LNCaP clone FGC (cell line): ENCODE measurements at places on chromosomes 1 and 21.

- DNase-seq: peak; percentile 63
Measured at GRCh38 chr1:235417086-235417697, 50.0 kb downstream of the TBCE start.

DNA sequence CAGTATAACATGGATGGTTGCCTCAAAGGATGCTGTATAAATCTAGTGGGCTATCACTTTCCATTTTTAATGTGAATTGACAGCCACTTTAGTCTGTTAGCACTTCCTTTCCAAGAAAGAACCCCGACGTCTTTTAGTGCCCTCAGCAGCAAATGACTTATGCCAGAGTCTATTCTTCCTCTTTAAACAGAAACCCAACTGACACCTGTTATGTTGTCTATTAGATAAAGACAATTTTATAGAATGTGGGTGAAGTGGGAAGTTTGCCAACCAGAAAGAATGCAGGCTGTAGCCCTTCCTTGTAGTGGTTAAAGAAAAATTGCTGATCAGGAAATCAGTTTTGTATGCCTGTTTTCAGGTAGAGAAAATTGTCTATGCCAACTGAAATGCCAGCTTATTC lies 344.9 kb downstream of the ZNF326 start:
- no peak for DNase-seq

GRCh38 chr1:29876902-29877301 lies 640.6 kb downstream of the PTPRU start:
- DNase-seq: no peak

GRCh38 chr1:36909946-36910725 lies 124.2 kb downstream of the GRIK3 start:
- no peak for DNase-seq

DNA sequence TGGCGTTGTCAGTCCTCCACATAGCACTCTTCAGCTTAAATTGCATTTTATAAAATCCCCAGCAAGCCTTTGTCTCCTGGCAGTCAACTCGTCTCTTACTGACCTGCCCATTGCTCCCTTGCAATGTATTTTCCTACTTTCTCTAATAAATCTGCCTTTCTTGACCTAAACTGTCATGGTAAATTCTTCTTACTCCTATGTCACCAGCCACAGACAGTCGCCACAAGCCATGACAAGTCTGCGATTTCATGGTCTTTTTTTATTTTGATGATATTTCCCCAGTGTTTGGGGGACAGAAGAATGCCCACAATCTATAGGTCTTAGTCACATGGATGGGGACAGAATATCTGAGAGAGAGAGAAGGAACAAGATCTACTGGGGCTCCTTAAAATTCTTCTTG lies 8.4 kb downstream of the IFNAR2 start:
- no peak for DNase-seq

GRCh38 chr1:175221557-175222175 lies 29.1 kb upstream of the KIAA0040 start:
- no peak for DNase-seq

GRCh38 chr1:54581621-54582035 lies 33.6 kb downstream of the ACOT11 start:
- DNase-seq: peak; percentile 97

DNA sequence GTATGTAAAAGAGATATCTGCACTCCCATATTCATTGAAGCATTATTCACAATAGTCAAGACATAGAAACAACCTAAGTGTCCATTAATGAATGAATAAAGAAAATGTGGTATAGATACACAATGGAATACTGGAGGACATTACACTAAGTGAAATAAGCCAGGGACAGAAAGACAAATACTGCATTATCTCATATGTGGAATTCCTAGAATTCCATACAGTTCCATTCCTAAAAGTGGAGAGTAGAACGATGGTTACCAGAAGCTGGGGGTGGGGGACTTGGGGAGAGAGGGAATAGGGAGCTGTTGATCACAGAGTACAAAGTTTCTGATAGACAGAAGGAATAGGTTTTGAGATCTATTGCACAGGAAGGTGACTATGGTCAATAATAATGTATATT lies 7.4 kb downstream of the TMED5 start:
- DNase-seq: no peak

DNA sequence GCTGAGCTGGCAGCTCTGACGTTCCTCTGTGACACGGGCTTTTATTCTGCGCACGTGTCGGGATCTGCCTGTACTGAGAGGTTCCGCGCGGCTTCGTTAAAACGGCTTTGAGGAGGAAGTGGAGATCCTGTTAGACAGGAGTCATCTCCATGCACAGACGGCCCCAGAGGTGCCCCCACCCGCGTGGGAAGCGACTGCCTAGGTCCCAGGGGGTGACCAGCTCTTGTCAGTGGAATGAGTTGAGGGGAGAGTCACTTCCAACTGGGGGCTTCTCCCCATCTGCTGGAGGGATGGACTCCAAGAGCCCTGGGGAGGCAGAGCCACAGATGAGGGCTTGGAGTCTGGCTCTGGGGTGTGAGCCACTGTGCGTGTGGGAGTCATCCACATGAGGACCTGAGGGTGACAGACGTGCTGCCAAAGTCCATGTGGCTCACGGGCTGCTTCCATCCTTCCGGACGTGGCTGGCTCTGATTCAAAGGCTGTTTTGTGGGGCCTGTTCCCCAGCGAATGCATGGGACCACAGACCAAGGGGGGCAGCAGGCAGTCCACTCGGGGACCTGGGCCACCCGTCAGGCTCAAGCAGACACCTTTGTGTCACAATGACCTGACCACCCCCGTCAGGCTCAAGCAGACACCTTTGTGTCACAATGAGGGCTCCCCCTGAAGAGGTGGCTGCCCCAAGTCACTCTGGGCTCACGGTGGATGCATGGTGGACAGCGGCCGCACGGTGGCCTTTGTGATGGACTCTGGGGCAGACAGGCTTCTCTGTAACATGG lies 26.8 kb downstream of the PTTG1IP start:
- DNase-seq: no peak

- no peak for DNase-seq
Measured at GRCh38 chr1:44260792-44261170, 47.5 kb downstream of the DMAP1 start.

DNA sequence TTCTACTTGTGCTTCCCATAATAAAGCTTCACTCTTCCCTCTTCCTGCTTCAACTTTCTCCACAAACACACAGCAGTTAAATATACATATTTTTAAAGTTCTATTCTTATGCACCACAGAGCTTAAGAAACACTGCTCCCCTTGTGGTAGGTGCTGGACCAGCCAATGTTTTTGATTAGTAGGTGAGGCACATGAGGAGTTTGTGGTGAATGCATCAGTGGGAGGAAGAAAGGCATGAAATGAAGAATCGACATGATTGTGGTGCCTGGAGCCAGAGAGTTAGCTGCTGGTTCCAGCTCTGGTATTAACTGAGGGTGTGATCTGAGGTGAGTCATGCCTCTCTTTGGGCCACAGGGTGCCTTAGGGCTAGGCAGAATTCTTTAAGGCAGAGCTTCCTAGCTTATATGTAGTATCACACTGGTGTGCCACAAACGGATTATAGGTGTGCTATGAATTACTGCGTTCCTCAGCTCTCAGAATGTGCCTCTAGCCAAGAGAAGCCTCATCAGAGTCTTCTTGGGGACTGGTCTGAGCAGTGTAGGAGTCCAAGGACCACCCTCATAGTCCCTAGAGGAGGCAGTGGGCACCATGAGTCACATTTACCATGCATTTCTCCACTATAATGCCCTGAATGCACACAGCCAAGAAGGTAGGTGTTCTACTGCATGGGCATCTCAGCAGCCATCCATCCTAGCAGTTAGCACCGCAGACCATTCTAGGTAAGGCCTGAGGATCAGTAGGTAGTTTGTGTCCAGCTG lies 97.4 kb upstream of the SGIP1 start:
- DNase-seq: no peak

DNA sequence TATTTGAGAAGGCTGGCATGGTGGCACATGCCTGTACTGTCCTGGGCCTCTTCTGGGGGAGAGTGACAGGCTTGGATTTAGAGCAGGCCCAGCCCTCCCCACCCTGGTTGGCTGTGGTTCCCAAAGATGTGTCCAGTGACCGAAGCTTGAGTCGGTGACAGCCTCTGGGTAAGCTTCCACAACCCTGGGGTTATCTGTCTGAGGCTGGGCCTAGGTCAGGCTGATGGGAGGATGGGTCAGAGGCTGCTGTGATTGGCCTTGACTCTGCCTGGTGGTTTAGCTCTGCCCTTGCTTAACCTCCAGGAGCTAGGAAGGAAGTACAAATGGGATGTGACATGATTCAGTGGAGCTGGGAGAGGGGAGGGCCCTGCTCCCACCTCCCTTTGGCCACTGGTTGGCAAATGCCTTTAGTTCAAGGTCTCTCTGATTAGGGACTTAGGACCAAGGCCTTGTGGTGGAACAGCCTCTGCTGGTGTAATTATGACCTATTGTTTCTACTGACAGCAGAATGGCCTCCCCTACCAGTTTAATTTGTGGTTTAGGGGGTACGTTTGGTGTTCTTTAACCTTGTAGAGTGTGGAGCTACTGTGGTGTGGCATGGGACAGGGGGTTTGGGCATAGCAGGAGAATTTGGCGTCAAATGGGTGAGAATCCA lies 16.6 kb downstream of the NUDC start:
- no peak for DNase-seq

DNA sequence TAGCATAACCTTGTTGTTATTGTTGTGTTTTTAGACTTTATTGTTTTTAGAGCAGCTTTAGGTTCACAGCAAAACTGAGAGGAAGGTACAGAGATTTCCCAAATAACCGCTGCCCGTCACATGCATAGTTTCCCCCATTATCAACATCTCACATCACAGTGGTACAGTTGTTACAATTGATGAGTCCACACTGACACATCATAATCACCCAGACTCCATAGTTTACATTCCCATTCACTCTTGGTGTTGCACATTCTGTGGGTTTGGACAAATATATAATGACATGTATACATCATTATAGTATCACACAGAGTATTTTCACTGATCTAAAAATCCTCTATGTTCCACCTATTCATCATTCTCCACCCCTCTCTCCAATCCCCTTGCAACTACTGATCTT lies 25.9 kb upstream of the TOR3A start:
- DNase-seq: no peak

DNA sequence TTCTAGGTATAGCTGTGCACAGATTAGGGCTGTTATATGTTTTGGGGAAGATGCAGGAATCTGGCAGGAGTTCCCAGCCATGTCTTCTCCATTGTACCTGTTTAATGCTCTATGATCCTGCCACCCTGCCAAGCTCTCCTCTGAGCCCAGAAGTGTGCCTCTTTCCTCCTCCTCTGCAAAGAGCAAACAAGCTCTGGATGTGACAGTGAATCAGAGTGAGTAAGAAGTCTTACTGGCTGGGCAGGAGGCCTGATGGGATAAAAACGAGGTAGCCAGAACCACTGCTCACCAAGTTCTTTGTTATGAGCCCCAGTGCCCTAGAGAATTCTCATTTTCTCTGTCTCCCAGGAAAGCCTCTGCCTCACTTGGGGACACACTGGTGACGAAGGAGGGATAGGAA lies 69.0 kb downstream of the BRINP2 start:
- no peak for DNase-seq

DNA sequence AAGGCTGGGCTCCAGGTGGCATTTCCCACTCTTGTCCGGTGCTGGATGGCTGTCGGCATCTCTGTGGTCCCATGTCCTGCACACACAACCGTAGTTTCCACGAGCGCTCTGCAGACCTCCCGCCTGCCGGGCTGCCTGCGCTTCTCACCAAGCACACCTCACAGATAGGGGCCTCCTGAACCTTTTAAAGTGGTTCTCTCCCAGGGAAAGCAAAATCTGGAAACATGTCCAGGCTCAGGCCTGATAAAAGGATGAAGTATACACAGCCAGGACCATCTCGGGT lies 46.2 kb downstream of the CAPN9 start:
- DNase-seq: no peak

GRCh38 chr1:56285554-56286402 lies 293.6 kb downstream of the PLPP3 start:
- DNase-seq: no peak

- no peak for DNase-seq
Measured at GRCh38 chr1:165235155-165235776, 121.2 kb downstream of the LMX1A start.

DNA sequence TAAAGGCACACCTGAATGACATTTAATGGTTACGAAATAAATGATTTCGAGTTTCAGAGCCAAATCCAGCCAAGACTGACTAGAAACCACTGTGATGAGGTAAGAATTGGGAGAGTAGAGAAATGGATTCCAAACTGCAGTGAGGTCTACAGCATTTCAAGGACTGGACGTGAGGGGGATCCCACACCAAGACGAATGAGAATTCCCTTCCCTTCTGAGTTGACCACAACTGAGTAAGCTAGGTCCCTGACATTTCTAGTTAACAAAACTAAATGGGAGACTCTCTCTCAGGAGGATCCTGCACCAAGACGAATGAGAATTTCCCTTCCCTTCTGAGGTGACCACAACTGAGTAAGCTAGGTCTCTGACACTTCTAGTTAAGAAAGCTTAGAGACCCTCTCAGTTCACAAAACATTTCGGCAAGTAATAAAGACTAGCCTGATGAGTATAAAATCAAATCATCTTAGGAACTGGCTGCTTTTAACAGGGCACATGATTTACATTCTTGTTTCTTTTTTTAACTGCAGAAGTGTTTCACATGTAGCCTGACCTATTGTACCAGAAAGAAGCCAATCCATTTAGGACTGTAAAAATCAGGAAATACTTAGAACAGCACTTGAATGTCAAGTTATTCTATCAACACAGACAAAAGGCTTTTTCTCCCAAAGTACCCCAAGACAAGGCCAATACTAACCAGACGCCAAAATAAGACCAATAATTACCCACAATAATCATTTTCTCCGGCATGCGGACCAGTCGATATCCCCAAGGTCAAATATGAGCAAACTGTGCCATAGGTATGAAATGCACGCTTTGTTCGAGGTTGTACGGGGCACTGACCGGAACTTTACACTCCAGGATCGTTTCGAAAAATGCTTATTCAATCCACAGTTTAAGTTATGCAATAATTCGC lies 1.4 kb upstream of the SPATA1 start:
- no peak for DNase-seq

DNA sequence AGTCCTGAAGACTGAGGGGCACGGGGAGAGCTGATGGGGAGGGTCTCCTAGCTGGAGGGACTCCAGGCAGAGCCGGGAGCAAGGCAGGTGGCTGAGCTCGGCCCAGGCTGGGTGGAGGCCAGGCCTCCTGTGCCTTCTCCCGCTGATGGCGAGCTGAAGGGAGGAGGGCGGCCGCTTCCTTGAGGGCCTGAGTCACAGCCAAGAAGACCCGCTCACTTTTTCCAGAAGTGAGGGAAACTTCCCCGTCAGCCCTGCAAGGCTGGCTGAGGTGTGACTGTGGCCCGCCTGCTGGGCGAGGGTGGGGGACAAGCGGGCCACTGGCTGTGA lies 1.7 kb upstream of the VWA1 start:
- no peak for DNase-seq

DNA sequence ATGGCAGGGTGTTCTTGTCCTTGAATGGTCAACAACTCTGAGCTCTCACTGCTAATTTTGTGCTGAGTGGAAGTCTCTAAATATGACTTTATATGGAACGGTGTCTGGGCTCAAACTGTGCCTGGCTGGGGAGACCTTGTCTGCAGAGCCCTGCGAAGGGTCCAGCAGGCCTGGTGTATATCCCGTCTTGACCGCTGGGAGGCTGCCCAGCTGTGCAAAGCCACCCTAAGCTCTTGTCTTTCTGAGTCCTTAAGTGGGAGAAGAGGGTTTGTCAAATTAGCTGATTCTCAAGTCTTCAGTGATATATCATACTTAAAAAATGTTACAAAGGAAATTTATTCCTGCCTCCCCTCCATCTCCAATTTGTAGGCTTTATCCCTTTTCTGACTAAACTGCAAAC lies 198.7 kb downstream of the KCNJ6 start:
- DNase-seq: no peak

- no peak for DNase-seq
Measured at GRCh38 chr1:219945795-219946194, 17.4 kb upstream of the SLC30A10 start.

- no peak for DNase-seq
Measured at GRCh38 chr1:178938101-178938958, 67.5 kb upstream of the ANGPTL1 start.
